ENCODE measurements at places on chromosomes 6 and 20.

GRCh38 chr6:108609276-108609769 is 48.6 kb downstream of the FOXO3 start:
- DNase-seq, result no peak

DNA sequence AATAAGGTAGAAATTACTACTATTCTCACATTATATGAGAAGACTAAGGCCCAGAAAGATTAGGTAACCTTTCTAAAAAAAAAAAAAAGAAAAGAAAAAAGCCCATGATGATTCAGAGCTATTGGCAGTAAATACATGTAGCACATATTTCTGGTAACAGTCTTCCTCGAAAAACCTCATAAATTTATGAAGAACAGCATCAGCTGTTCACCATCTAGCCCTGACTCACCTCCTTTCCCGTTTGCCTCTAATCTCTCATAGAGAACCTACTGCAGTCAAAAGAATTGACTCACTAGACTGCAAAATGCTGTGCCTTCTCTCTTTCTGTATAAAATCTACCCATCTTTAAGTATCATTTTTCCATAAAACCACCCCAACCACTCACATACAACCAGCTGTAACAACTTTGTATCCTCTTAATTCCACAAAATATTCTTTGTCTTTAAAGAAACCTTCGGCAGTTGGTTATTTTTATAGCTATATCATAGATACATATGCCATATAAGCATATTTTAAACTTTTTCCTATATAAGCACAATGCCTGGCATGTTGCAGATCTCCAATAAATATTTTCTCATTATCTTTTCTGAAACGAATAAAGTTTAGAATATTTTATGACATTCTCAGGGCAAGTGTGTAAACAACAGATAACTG is 152.7 kb upstream of the ENPP5 start:
- no peak for DNase-seq

GRCh38 chr6:91634791-91635190 is 1047.9 kb upstream of the MAP3K7 start:
- no peak for DNase-seq

- no peak for DNase-seq
Observed at GRCh38 chr20:50054231-50054547, 58.8 kb downstream of the UBE2V1 start.

DNA sequence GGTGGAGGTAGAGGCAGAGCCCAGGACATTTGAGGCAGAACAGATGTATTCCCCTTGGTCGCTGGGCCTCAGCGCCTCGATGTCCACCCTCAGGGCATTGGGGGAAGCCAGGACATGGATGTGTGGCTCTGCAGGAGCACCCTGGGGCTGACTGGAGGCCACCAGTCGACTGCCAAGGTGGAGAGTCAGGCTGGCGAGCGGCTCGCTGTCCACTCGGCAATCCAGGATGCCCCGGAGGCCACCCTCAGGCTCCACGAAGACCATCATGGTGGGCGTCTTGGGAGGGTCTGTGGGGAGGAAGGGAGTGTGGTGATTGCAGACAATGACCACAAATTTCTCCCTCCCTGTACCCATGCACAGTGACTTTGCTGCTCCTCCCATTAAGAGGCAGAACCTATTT is 8.2 kb upstream of the ADAM33 start:
- DNase-seq, result no peak

- DNase-seq, result no peak
Observed at GRCh38 chr6:155215906-155216305, 47.9 kb upstream of the CLDN20 start.

GRCh38 chr6:84788689-84789088 is 24.3 kb upstream of the TBX18 start:
- DNase-seq, result no peak

- DNase-seq, result no peak
Observed at GRCh38 chr20:41137614-41138474, 501 bp downstream of the PLCG1 start.

- DNase-seq, result no peak
Observed at GRCh38 chr6:4925580-4925979, 78.3 kb downstream of the RPP40 start.

- no peak for DNase-seq
Observed at GRCh38 chr6:104159045-104159618, 700.6 kb downstream of the HACE1 start.

DNA sequence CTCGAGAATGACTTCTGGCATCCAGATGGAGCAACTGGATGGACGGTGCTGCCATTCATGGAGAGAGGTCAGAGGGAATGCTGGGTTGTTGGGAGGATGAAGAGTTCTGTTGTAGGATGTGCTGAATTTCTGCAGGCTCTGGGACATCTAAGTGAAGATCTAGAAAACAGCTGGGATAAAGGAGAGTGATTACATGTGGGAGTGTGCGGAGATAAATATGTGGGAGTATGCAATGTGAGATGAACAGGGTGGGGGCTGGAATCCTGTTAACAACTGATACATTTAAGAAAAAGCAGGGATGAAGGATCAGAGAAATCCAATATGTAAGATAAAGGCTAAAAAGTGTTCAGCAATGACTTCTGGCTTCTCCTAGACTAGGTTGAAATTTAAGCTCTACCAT is 43.1 kb downstream of the FAXC start:
- no peak for DNase-seq

GRCh38 chr6:34114695-34115402 is 31.0 kb downstream of the GRM4 start:
- no peak for DNase-seq

GRCh38 chr20:13581451-13581850 is 57.3 kb downstream of the TASP1 start:
- no peak for DNase-seq

GRCh38 chr20:31473331-31474096 is 1.4 kb downstream of the DEFB124 start:
- no peak for DNase-seq

DNA sequence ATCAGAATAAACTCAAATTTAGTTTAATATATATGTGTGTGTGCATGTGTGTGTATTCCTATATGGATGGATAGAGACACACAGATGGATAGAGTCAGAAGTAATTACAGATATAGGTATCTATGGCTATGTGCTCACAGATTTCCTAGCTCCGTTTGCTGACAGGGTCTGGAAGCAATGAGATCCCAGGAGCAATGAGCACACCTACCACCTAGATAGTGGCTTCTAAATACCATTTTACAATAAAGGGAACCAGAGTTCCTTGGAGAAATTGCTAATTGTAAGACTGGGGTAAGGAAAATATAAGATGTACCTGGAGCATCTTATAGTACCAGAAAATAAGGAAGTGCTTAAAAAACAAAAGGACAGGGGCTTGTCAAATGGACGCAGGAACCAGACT is 196.2 kb upstream of the PRDM1 start:
- DNase-seq, result no peak

DNA sequence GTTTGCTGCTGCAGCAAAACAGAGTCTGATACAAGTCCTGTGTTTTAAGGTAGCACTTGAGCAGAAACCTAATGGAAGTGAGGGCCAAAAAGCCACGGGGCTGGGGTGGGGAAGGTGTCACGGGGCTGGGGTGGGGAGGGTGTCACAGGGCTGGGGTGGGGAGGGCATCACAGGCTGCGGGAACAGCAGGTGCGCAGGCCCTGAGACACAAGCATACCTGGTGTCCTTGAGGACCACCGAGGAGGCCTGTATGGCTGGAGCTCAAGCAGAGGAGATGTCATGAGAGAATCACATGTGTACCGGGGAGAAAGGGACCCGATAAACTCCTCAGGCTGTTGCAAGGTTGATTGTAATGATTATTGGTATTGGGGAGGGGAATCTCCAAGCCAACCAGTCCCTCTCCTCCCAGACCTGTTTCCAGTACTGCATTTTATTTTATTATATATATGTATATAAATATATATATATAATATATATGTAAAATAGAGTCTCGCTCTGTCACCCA is 13.6 kb upstream of the SPO11 start:
- DNase-seq, result no peak

GRCh38 chr6:34082864-34083626 is 62.8 kb downstream of the GRM4 start:
- DNase-seq, result no peak

GRCh38 chr6:165206798-165207197 is 102.6 kb downstream of the C6orf118 start:
- DNase-seq, result no peak

DNA sequence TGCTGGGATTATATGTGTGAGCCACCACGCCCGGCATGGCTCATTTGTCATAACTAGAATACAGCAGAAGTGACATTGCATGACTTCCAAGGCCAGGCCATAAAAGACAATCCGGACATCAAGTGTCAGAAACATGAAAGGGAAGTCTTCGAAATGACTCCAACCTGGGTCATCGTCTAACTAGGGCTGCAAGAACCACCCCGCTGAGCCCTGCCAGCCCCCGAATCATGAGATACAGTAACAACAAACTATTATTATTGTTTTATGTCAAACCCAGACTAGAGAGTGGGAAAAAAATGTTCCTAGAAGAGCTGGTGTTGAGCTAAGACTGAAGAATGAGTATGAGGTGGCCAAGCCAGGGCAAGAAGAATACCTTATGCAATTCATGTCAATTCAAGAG is 59.6 kb downstream of the ZNF217 start:
- DNase-seq, result no peak

Measured in NCI-H187 treated with DMSO at 0.1 percent for 48 hours (cell line).